ENCODE measurements at places on chromosomes 2 and 18.

DNA sequence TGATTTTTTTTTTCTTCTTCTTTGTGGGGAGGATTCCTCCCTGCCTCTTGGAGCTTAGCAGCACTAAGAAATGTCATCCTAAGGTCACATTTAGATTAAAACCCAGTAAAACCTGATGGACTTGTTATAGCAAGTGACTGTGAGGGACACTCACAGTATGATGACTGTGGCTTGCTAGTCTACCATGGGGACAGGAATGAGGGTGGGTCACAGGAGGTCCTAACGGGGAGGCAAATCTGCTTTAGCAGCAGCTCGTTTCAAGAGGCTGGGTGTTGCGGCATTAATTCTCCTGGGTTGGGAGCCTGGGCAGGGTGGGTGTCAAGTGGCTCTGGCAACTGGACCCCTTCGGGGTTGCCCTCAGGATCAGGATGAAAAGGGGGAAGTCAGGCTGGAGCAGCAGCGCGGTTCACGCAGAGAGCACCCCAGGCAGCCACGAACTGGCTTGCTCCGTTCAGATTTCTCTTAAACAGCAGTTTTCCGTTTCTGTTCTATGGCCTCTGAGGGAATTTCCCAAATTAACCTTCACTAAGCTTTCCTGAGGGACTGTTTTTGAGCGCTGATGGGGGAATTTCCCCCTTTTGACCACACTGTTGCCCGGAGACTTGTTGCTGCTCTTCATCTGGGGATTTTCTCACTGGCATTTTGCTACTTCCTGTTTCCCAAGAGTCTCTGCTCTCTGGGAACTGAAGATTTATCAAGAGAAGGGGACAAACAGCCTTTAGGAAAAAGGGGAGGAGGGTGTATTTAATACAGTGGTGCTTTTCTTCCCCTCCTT, 59.8 kb upstream of the PELI1 start:
- peak; percentile 18 for DNase-seq

GRCh38 chr18:44840058-44840790, 159.5 kb downstream of the SETBP1 start:
- no peak for DNase-seq

- DNase-seq: no peak
Measured at GRCh38 chr2:187877391-187877790, 323.2 kb upstream of the TFPI start.

DNA sequence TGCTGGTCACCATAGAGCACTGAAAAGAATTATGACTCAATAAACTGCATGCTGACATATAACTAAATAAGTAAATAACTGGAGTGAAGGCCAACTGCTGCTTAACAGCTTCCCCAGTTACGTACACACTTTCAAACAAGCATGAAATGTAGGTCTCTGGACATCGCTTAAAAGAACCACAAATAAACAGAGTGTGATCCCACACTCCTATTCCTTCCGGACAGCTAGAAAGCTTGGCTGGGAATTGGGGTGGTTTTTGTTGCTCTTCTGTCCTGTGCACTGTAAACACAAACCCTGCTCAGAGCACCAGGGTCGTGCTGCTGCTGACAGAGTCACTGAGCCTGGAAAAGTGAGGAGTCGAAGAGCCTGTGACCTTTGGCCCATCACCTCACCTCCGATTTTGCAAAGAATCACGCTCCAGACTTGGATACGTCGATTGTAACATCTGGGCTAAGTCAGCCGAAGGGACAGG, 162.7 kb upstream of the NT5C1B start:
- DNase-seq: no peak

DNA sequence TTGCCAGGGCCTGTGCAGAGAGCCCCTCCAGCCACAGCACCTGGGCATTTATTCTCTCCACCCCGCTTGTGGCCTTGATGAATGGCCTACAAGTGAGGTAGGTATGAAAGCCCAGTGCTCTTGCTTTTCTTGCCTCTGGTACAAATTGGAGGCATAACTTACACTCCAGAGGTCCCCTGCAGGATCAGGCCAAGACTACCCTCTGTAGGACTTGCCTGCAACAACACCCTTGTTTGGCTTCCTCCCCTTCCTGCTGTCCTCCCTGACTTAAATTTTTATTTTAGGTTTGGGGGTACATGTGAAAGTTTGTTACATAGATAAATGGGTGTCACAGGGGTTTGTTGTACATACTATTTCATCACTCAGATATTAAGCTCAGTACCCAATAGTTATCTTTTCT, 95.7 kb downstream of the CDC42EP3 start:
- no peak for DNase-seq

DNA sequence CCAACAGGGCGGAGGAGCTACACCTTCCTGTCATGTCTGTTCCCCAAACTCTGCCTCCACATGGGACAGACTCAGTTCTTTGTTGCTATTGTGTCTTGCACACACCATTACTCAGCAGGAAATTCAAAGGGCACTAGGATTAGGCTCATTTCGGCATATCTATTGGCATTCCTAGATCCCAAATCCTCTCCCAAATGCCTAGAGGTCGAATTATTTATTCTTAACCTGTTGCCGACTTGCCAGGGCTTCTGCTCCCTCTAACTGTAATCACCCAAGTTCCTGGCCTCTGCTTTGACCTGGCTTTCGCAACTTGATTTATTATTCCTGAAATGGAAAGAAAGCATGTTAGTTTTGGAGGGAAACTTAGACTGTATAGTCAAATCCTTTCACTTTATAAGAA, 67.8 kb upstream of the ST6GAL2 start:
- DNase-seq: no peak

- DNase-seq: no peak
Measured at GRCh38 chr18:3472681-3473544, 22.9 kb downstream of the TGIF1 start.

- DNase-seq: no peak
Measured at GRCh38 chr2:150392614-150393013, 94.9 kb downstream of the RND3 start.

- DNase-seq: no peak
Measured at GRCh38 chr18:75269124-75269680, 58.6 kb downstream of the TSHZ1 start.

DNA sequence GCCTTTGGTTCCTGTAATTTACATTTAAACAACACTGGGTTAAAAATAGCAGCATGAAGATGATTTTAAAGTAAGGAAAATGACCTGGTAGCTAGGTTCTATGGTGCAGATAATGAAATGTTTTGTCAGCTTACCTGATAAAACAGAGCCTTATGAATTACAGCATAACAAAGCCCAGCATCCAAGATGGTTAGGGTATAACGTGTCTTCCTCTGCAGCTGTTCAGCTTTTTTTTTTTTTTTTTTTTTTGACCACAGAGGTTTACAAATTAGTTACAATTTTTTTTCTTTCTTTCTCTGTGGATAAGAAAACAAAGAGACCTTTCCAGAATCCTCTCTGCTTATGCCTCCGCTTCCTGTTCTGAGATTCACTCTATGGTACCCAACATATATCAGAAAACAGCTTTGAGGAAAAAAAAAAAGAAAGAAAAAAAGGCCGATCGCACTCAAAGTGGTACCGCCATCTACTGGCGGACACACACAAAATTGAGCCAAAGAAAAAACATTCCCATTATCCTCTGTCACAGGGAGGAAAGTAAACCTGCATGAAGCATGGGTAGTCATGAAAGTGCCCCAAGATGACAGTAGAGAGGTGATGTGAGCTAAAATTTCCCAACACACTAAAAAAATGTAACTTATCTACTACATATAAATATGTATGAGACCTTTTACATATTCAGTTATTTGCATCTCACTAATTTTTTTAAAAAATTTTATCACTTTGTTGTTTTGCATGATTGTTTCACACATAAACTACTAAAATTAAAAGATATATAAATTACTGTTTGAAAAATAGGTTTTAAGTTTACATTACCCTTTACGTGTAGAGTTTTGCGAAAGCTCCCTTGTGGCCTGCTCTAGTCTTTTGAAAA, at the start of gene SCN3A:
Gene SCN3A (minus strand): TSS at position 362 of the 871 bp plus-strand sequence. CDS start 27,656 bp downstream, outside the sequence.
- no peak for DNase-seq

DNA sequence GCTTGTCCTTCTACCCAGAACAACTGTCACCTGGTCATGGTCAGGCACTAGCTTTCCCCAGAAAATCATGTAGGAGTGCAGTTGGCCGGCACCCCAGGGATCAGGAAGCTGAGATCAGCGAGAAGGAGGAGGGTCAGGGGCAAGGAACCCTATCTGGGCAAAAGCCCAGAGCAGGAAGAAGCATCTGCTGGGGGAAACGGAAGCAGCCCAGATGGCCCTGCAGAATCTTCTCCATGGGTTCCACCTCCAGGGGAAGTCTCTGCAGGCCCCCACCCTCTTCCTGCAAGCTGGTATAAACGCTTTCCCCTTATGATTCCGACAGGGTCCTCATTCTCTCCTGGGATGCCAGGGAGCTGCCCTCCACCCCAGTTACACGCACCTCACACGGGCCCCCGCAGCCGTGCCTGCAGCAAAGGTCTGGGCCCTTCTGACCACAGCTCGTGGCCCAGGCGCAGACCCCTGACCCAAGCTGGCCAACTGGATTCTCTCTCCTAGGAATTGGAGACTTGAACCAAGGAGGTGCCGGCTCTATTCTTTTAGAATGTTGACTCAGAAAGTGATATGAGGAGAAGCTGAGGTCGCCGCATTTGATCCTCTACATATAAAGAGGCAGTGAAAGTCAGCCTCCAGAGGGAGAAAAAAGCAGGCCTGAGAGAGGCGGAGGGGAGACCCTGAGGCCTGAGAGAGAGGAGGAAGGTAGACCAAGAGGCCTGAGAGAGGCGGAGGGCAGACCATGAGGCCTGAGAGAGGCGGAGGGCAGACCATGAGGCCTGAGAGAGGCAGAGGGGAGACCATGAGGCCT, 71.0 kb downstream of the STPG4 start:
- no peak for DNase-seq

GRCh38 chr18:9103376-9103873, 926 bp downstream of the NDUFV2 start:
- DNase-seq: no peak

DNA sequence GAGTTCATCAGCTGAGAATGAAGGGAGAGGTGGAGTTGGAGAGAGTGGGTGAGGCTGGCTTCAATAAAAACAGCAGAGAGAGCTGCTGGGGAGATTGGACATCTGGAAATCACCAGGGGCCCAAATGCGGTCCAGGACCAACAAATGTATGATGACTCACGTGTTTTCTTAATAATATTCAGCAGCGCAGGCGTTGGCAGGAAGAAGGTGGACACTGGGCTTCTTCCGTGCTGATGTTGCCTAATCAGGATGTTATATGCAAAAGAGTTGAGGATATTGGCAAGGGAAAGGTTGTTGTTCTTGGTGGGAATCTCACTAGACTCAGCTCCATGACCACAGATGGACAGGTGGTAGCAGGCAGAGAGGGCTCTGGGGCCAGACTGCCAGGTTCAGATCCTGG, 12.8 kb upstream of the PLA2R1 start:
- no peak for DNase-seq

- no peak for DNase-seq
Measured at GRCh38 chr2:229153267-229153666, 117.8 kb downstream of the PID1 start.

DNA sequence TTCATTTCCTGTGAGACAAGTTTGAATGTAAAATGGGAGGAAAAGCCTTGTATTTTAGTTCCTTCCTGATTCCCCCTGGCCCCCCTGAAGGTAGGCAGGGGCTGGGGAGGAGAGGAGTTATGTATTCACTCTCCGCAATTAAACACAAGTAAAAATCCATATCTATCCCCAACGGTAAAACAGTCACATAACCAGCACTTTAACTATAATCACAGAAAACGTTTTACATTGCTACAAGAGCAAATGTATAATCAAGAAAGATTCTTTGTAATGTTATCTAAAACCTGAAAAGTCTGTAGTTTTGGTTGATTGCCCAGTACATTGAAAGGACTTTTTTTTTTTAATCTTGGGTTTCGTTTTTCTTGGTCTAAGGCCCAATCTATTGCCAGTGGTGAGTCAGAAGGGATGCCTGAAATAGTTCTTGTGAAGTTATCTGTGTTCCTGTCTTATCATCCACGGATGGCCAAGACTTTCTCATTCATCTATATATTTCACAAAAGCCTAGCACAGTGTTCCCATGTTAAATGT, 34.5 kb upstream of the CCNYL1 start:
- no peak for DNase-seq
